ENCODE measurements at places on chromosomes 11 and 22.

DNA sequence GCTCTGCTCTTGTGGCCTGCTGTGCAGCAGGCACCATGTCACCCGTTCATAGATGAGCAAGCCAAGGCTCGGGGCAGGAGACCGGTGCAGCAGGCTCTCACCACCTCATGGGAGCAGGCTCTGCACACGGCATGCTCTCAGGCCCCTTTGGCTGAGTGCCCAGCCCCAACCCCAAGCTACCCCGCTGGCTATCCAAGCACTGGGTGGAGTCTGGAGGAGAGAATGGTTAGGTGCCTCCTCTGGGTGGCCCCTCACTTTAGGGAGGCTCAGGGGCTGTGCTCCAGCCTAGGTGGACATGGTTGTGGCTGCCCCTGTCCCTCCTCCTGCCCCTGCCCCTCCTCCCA, 199.9 kb downstream of the IGLL1 start:
- no peak for DNase-seq

DNA sequence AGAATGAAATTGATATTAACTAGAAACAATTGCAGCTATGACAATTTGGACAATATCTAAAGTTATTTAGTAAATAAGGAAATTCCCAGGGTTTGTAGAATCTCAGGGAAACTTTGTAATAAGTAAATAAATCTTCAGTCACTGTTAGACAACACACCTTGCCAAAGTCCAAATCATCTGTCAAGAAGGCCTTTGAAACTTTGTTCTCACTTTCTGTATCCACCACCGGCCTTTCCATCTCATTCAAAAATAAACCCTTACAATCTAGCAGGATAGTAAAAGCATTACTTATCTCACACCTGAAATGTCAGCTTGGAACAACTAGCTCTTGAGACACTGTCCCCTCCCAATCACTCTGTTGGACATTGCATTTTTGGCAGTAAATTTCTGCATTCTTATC, 7.9 kb downstream of the NNMT start:
- no peak for DNase-seq

DNA sequence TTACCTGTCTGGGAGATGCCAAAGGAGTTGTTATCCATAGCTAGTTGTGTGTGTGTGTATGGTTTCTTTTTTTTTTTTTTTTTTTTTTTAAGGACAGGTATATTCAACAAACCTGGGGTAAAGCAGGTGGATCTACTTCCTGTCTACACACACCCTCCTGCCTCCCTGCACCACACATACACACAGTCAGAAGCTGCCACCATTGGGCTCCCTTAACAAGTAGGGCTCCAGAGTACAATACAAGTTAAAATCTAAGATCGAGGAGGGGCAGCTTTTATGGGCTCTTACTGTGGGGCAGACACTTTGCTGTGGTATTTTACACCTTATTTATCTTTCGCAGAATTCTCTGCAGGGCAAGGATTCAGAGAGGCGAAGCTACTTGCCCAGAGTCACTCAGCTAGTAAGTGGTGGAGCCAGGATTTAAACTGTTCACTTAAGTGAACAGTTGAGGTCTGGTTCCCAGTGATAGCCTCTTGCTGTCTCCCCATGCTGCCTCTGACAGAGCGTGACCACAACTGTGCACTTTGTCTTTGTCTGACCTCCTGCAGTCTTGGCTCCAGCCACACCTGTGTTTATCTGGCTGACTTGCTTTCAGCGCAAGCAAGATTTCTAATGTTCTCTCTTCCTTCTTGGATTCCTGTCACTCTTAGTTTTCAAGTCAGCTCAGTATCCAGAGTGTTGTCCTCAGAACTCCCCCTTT, 135.0 kb downstream of the CSNK2A3 start:
- no peak for DNase-seq

- DNase-seq = no peak
Observed at GRCh38 chr11:11409901-11410300, 56.9 kb upstream of the CSNK2A3 start.

GRCh38 chr22:22371031-22371541, 126.5 kb downstream of the VPREB1 start:
- DNase-seq = peak; percentile 8

DNA sequence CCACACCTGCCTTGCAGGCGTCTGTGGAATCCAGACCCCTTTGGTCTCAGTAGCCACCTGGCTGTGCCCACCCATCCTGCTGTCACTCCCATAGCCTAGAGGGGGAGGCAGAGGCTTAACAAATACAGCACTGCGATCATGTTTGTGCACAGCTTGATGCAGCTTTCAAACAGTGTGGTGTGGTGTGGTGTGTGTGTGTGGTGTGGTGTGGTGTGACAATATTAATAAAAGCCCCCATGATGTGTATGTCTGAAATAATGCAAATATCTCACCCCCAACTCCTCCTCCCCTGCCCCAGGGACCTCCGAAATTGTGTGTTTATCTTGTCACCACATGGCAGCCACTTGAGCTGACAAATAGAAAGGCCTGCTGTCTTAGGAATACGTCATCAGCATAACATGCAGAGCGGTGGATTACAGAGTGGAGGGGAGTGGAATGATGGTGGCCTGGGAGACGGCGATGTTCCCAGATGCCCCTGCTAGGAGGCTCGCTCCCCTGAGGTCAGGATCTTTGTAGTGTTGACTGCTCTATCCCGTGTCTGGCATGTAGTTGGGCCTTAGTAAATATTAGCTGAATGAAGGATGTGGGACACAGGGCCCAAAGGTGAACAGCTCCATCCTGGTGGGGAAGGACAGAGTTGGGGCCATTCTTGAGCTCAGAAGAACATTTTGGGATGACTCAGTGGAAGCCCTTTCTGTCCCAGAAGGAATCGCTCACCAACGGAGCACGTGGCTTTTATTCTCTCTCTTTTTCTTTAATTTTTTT, 2.8 kb downstream of the PDXP start:
- DNase-seq = peak; percentile 85

DNA sequence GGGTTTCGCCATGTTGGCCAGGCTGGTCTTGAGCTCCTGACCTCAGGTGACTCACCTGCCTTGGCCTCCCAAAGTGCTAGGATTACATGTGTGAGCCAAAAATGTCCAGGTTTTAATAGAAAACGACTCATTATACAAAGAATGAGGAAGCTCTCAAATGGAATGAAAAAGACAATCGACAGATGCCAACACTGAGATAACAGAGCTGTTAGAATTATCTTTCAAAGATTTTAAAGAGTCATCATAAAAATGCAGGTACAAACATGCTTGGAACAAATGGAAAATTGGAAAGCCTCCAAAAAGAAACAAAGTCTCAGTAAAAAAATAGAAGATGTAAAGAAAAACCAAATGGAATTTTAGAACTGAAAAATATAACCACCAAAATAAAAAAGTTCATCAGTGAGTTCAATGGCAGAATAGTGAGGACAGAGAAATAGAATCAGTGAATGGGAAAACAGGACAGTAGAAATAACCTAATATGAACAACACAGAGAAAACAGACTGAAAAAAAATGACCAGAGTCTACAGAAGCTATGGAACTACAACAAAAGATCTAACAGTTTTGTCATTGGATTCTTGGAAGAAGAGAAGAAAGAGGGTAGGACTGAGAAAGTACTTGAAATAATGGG, 10.9 kb downstream of the GAB2 start:
- DNase-seq = no peak

DNA sequence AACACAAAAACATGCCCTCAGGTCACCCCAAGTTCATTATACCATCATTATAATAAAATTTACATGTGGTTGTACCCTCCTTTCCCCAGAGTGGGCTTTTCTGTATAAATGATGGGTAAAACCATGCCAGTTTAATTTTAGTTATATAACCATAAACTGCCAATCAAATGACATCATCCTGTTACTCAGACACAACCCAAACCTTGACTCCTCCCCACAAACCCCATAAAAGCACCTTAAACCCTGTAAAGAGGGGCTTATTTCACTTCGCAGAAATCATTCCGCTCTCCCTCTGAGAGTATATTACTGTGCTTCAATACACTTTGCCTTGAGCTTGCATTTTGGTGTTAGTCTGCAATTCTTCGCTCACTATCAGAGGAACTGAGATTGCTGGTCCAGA, 5.5 kb upstream of the APOL3 start:
- DNase-seq = no peak

- no peak for DNase-seq
Observed at GRCh38 chr11:116263770-116264169, 509.0 kb downstream of the BUD13 start.

DNA sequence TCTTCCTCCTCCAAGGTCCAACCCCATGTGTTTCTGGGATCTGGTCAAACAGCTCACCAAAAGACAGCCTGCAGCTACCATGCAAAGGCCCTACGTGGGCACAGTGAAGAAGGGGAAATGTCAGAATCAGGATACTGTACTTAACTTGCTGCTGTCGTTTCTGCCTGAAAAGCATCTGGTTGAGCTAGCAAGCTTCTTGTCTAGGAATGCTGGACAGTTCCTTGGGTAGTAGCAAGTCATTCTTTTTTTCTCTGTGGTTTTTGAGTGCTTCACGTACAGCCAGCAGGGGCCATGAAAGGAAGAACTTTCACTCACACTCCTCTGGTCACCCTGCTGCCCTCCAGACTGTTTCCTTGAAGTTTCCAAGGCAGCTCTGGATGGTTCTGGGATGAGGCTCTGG, 24.7 kb downstream of the RCOR2 start:
- peak; percentile 46 for DNase-seq

DNA sequence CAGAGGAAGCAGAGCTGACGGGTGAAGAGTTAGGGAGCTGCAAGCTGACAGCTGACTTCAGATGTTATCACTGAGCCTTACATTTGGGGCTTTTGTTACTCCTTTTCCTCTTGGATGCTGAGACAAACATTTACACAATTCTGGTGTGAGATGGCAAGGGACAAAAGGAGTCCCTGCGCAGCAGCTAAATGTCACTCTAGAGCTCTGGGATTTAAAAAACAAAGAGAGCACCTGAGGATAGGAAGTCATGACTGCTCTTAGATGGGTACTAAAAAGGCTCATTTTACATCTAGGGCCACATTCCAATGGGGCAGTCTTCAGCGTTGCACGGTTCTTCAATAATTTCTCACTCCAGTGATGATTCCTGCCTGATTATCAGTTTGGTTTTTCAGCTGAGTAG, 204.5 kb downstream of the RAB38 start:
- DNase-seq = no peak

DNA sequence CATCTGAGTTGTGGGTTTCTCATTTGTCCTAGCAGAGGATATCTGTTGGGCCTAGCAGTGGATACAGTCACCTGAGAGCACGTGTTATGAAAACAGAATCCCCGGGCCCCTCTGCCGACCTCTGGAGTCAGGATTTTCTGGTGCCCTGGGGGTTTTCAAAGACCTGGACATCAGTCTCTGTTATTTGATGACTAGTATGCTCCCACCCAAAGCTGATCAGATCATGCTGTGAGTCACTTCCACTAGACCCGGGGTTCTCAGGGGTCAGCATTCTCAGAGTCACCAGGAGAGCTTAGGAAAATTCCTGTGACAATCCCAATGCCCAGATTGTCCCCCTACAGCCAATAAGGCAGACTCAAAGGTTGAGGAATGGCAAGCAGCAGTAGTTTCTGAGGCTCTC, 38.7 kb downstream of the KCNJ1 start:
- DNase-seq = peak; percentile 23

- DNase-seq = peak; percentile 20
Observed at GRCh38 chr22:22446517-22446916, 62.0 kb downstream of the ZNF280B start.

- DNase-seq = no peak
Observed at GRCh38 chr11:71381781-71382505, 66.2 kb downstream of the DHCR7 start.

DNA sequence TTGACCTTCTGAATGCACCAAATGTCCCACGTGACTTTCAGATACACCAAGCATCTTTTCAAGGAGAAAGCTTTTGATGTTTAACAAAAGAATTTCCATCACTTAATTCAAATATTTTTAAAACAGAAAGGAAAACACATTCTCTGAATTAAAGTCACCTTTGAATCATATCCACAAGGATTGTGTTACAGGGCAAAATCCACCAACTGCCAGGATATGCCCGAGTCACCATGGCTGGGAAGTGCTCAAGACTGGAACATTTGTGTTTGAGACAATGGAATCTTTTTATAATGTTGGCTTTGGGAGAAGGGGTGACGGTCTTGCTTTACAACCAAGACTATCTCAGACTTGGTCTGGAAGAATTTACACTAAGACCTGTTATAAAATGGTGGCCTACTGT, 40.8 kb downstream of the BID start:
- DNase-seq = peak; percentile 82

- DNase-seq = no peak
Observed at GRCh38 chr11:110217936-110218335, 78.5 kb downstream of the RDX start.

DNA sequence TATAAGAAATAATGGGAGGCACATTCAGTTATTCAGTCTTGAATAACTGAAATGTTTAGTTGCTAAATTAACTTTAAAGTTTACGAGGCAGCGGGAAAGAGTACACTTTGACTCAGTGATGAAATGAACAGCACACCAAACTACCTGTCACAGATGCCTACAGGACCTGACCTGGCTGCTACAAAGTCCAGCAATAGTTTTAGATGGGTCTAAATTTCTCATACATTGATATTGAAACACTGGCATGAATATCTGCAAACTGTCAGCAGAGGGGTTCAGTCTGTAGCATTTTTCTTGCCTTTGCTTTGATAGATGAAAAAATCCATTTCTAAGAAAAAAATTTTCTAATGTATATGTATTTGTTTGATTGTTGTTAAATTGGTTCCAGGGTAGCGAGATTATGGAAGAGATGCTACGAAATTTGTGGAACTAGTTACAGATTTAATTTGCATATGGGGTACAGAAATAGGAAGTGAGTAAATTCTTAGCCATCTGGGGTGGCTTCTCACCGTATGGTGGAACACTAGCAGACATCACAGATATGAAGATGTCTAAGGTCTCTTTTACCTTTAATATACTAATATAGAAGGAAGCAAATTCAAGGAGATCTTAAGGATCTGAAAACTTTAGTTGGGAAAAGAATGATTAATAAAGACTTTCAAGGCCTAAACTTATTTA, 20.8 kb upstream of the GAB2 start:
- no peak for DNase-seq

GRCh38 chr11:66315921-66316811, 678 bp downstream of the CD248 start:
- peak; percentile 63 for DNase-seq

DNA sequence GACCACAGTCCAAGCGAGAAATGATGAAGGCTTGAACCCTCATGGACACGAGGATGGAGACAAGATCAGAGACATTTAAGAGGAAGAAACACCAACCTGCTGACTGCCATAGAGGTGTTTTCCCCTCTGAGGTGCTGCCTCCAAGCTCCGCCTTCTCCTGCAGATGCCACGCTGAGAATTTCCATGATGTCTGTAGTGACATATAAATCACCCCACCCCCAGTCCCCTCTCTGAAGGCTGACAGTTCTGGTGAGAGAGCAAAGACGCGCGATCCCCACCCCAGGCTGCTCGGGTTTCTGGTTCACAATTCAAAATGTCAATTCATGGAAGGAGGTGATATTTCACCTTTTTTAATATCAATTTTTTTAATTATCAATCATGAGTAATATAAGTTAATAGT, 28.2 kb downstream of the LRRC32 start:
- DNase-seq = no peak

GRCh38 chr22:49638001-49638400, 189.7 kb downstream of the BRD1 start:
- no peak for DNase-seq

Measured in GM23248 (cell line).